ENCODE measurements at places on chromosomes 7 and 10.

- no peak for DNase-seq
These were observed 47.1 kb upstream of the PDSS1 start for GRCh38 chr10:26650406-26650805.

DNA sequence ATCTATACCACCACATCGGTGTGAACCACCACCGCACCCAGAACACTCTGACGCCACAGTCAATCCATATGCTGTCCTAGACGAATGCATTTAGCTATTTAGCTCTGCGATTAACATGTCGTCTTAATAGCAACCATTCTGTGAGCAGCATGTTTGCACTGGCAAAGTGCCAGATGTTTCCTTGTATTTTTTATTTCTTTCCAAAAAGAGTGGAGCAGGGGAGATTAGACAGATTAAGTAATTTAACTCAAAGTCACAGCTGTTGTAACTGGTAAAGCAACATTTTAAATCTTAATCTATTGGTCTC is 57.0 kb upstream of the ARL4A start:
- DNase-seq = no peak

GRCh38 chr7:148327379-148327778 is 263.2 kb upstream of the C7orf33 start:
- no peak for DNase-seq

DNA sequence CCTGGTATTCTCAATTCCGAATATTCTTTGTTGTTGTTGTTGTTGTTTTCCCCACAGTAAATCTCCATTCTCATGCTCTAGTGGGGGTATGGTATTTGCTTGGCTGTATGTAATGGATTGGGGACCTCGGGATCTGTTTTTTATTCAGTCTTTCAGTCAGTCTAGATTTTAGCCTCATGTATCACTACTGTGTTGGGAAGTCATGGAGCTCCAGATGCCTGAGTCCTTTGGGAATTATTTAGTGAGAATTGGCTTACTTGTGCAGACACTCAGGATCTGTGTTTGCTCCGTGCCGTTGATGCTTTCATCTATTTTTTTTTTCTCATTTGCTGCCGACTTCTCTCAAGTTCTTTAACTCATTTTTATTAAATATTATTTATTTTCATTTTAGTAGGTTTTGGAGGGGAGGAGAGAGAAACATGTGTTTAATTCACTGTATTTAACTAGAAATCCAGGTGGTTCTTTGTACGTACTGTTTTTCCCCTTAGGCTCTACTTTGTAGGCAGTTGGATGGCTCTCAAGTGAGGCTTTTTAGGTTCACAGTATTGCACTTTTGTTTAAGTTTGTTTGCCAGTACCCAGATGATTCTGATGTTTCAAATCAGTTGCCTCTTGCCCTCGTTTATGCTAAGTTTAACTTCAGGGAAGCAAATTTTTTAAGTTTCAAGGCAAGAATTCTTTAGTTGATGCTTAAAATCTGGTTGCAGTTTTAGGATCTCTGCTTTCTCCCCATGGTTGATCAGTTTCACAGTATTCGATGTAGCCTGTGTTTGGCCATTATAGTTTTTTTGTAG is 36.9 kb downstream of the ZNRF2 start:
- no peak for DNase-seq

DNA sequence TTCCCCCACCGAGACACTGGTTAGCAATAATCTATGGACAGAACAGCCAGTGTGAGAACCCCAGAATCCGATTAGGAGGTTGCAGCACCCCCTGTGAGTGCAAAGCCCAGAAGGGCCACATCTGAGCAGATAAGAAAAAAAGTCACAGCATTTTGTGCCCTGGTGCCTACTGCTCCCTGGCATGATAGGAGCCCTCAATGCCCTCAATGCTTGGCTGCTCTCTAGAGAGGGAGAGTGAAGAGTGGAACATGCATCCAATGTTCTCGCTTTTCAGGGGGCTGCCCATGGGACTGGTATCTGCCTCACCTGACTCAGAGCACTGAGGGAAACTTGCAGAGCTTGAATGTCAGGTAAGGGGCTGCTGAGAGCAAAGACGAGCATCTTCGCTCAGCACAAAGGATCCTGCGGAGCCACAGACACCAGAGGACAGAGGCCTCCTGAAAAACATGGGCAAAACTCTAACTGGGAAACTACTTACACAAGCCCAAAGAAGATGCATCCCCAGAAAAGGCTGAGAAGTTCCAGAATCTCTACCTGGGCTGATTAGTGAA is 98.0 kb upstream of the FAM20C start:
- DNase-seq = no peak

All from NCI-H1048 (cell line).